ENCODE measurements at places on chromosomes 6 and 20.

- DNase-seq = no peak
Measured at GRCh38 chr20:58160451-58161061, 67.9 kb downstream of the ANKRD60 start.

- no peak for DNase-seq
Measured at GRCh38 chr6:27667016-27667656, 194.2 kb upstream of the ZNF184 start.

GRCh38 chr20:3092611-3093379, 8.3 kb upstream of the AVP start:
- DNase-seq = peak; percentile 53

DNA sequence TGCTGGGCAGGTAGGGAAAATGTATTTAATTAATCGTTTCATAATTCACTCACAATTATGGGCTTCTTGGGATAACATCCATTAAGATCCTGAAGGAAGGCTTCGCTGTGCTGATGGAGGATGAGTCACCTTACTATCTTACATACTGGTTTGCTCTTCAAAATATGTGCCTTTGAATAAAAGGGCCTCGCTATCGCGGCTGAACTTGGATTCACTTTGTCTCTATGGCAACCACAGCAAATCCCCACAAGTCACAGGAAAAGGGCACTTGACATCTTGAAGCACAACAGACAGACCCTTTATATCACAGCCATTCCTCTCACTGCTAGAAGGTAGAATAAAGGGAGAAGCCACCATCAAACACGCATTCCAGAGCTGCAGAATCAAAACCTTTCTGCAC, 141.3 kb upstream of the MYLIP start:
- DNase-seq = no peak

DNA sequence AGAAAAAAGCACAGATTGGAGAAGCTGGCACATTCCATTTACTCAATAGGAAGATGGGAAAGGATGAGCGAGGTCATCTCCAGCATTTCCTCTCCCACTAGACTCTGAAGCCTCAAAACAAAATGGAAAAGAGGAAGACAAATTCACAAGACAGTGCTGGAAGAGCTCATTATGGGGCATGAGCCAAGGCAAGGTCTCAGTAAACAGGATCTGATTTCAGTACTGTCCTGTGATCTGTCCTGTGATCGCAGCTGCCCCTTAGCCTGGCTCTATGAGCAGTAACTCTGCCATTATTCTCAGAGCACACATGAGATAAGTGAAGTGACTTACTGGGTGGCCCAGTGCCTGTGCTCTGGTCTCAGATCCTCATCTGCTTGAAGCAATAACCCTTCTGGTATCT, 68.1 kb upstream of the SLC4A11 start:
- DNase-seq = no peak

GRCh38 chr6:70738028-70738427, 70.3 kb downstream of the SMAP1 start:
- DNase-seq = no peak

DNA sequence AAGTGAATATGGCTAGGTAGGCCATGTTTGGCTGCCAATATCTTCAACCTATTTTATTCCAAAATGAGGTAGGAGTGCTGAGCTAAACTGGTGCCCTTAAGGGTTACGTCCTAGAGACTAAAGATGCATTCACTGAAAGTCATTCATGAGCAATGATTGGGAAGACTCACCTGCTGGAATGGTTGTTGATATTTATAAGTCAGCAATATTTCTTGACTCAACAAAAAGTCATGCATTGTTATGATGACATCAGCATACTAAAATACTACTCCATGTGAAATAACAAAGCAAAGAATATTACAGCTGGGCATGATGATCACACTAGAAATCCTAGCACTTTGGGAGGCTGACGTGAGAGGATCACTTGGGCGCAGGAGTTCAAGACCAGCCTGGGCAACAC, 17.6 kb upstream of the NUP153 start:
- DNase-seq = no peak

DNA sequence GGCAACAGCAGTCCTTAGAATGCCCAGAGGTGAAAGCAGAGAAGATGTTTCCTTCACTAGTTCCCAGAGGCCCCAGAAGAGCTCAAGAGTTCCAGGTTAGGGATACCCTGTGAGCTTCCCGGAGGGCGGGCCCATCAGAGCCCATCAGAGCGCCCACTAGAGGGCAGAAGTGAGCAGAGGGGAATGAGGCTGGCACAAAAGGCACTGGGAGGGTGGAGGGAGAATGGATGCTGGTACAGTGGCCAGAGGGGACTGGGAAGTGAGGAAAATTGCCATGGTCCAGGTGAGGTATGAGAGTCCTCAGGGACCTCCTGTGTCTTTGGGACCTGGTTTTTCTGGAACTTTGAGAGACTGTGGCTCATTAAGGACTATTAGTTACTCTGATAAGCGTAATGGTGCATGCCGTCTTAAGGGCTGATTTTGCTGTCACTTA, 57.3 kb downstream of the LINC00237 start:
- peak; percentile 49 for DNase-seq

DNA sequence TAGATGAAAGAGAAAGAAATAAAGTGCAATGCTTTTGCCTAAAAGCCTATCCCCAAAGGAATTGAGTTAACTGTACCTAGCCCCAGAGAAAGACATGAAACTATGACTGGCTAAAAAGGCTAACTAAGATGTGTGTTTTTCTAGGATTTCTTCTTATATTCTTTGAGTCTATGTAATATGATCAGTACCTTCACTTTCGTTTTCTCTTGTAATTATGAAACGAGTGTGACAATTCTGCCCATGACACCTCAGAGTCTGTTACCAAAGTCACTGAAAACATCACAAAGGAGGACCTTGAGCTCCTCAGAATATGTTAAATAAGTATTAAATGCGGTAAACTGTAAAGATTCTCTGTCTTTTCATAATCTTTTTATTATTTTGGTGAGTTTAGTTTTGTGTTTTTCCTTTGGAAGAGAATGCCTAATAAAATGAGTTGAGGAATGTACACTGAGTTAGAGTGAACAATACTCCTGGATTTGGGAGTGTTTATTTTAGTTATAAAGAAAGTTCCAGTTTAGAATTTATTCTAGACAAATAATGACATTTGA, 141.3 kb downstream of the FUT9 start:
- DNase-seq = no peak

DNA sequence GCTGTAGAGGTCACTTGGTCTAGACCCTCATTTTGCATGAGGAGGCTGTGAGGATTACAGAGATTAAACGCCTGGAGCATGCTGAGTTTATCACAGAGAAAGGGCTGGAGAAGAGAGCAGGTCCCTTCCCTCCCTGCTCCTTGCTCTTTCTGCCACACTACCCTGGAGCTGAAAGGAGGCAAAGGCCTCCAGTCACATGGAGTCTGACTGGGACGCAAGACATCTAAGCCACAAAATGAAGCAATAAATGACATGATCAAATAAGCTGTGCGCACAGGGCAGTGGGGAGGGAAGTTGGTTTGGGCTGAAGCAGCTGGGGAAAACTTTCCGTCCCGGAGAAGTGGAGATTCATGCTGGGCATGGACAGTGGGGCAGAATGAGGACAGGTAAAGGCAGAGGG, 33.3 kb downstream of the ATXN1 start:
- DNase-seq = no peak

- DNase-seq = no peak
Measured at GRCh38 chr6:85273046-85273445, 176.8 kb upstream of the NT5E start.

DNA sequence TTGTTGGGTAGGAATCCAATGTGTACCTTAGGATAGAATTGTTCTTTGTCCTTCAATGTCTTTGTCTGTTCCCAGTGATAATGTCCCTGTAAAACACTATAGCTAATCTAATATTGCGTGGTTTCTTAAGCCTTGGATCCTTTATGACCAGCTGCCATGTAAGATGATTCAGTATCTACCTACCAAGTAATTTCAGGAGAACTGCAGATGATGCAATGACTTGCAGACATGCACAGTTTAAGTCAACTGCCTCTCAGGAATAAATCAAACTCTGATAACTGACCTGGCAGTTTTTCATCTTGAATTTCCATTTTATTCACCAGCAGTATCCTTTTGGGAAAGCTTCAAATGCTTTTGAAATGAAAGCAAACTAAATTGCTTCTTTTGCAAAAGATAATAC, 157.8 kb downstream of the TPBG start:
- DNase-seq = no peak

DNA sequence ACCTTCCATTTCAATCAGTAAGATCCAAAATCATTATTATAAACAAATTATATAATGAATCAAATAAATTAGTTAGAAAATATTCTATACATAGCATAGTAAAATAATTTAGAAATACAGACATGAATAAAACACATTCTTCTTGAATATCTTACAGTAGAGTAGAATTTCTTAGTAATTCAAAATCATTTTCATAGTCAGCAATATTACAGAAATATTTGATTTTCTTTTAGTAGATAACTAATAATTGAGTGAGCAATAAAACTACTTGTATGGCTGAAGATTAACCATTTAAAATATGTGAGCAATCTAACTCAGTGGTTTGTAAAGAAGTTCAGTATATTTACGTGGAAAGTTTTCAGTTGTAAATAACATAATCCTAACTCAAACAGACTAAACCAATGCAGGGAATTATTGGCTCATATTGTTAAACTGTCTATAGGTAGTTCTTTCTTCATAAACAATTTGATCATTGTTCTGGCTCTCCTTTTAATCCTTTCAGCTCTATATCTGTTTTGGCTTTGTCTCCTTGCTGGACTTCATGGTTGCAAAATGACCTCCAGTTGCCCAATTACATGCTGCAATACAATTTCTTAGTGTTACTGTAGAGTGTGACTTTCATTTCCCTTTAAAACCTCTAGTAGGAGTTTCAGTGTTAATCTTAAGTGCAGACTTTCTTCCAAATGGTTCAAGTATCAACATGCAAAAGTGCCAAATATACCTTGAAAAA, 307.5 kb downstream of the EYS start:
- no peak for DNase-seq

GRCh38 chr6:18126121-18126520, 3.6 kb upstream of the NHLRC1 start:
- DNase-seq = no peak

- no peak for DNase-seq
Measured at GRCh38 chr20:6135347-6135746, 12.5 kb upstream of the FERMT1 start.

DNA sequence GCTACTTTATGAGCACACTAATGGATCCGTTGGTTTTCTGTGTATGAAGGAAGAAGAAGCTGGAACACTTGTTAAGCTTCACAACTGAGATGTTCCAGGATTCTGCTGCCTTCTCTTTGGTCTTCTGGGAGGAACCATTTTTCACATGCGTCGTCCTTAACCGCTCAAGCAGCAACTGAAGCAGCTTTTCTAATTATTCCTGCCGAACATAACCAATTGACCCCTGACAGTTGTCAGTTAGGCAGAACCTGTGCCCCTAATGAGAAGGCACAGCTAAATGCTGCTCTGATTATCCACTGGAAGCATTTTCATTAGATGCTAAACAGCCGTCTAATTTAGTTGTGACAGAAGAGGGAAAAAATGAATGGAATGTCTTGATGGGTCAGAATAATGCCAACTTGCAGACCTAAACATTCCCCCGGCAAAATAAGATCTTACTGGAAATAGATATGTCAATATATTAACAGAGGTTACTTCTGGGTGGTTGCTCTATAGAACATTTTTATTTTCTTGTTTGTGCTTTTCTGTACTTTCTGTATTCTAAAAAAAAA, 85.0 kb upstream of the SMLR1 start:
- no peak for DNase-seq

DNA sequence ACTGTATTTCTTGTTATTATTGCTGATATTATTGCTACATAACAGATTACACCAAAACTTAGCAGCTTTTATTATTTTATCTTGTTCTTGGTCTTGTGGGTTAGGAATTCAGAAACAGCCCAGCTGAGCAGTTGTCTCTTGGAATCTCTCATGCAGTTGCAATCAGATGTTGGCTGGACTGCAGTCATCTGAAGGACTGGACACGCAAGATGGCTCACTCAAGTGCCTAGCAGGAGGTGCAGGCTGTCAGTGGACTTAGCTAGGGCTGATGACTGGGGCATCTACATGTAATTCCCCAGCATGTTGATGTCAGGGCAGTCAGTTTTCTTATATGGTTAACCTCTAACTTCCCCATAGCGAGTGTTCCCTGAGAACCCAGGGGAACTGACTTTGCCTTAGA, 128.6 kb upstream of the PLCB4 start:
- DNase-seq = no peak

GRCh38 chr6:16519265-16520242, 241.7 kb downstream of the ATXN1 start:
- DNase-seq = no peak

DNA sequence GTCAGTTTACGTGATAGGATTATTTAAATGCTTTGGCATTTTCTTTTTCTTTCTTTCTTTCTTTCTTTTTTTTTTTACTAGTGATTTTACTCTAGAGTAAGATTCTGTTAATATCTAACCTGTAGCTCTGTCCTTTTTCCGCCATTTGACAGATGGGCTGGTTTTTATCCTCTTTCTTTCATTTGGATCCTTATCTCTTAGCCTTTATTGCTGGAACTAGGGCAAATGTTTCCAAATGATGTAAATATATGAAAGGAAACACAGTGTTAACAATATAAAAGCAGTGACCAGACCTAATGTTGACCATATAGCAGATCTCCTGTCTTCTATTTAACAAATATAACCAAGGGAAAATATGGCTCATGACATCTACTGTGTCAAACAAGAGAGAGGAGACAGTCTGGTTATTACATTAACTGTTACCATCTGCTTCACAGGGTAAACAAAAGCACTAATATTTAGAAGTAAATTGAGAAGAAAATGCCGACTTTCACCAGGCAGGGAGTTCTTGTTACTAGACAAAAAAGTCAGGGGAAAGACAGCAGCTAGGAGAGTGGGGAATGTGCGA, 59.8 kb upstream of the GCLC start:
- DNase-seq = no peak

- DNase-seq = no peak
Measured at GRCh38 chr6:155340464-155341129, 26.3 kb upstream of the TFB1M start.

DNA sequence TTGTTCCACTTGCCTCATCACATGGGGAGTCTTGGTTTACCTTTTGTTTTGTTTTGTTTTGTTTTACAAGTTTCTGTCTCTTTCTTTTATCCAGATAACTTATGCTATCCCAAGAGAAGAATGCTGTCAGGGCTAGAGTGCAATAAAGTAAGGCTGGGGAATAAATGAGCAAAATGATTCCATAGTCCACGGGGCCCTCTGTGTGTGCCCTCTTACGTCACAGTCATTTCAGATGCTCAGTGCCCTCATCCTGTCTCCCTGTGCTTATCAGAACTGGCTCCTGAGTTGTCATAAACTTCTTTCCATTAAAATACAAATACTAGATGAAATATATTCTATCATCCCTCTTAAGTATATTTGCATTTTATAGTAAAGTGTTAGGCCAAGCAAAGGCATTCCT, 30.8 kb upstream of the ENPP1 start:
- no peak for DNase-seq

GRCh38 chr6:149138089-149138488, 179.4 kb upstream of the TAB2 start:
- DNase-seq = no peak

All from stimulated activated CD4-positive, alpha-beta T cell treated with anti-CD3 and anti-CD28 coated beads, Interleukin-12 subunit alpha, Interleukin-12 subunit beta, amount 100 ng/mL, for 4 hours (primary cell).